ENCODE measurements at places on chromosomes 5 and 9.

DNA sequence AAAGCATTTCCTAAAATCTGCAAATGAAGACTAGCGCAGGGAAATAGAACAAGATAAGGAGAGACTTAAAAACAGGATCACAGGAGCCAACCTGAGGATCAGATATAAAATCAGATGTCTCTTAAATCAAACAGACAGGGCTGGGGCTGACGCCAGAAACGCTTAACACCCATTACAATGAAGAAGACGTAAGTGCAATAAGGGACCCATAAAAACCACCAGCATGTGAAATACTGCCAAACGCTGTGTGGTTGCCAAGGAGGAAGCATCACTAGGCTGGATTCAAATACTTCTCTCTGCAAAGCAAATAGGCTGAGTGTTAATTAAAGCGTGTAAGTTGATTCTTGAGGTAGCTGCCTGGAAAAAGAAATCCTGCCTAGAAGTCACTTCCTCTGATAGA is 74.4 kb upstream of the ATP10B start:
- no peak for DNase-seq

DNA sequence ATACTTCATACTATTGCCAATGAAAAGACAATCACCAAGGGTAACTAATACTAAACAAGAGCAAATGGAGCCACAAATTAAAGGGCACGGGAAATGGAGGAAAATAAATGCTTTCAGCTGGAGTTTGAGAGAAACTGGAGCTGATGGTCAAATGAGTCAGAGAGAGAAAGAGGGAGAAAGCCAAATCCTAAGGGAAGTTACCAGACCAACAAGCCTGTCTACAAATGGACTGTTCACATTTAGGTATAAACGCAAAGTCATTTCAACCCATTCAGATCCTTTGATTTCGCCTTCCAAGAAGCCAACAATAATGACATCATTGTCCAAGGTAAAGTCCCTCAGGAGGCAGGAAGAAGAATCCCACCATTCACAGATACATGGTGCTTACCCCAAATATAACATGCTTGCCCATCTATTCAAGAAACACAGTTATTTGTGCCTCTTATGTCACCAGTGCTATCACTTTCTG is 351.8 kb downstream of the RAB3C start:
- DNase-seq, result no peak

DNA sequence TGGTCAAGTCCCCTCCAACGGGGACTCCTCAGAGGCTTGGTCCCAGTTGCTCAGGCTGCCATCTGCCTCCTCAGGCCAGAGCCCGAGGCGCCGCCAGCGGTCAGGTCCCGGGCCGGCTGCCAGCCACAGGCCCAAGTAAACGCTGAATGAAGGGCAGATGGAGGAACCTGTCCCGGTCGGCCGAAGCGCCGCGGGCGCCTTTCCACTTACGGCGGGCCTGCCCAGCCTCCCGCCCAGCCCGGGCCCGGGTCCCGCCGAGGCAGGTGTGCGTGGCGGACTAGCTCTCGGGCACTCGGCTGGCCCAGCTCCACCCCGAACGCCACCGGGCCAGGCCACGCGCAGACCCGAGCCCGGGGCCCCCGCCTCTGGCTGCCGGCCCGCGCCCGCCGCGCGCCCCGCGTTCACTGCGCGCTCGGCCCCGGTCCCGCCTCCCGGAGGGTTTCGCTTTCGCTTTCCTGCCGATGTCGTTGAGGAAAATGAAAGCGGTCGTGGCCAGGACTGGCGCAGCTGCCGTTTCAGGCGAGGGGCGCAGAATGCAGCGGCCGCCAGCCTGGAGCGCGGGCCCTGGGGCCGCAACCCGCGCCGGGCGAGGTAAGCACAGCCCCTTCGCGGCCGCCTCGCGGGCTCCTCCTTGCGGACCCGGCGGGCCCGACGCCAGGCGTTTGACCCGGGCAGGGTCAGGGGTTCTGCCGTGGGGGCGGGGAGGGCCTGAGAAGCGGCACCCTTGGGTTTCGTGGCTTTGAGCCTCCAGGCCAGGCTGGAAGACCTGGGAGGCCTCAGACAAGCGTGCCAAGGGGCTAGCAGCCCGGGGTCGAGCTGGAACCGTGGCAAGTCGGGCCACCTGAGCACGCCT is 41.2 kb downstream of the SLC22A5 start:
- DNase-seq, result peak; percentile 87

DNA sequence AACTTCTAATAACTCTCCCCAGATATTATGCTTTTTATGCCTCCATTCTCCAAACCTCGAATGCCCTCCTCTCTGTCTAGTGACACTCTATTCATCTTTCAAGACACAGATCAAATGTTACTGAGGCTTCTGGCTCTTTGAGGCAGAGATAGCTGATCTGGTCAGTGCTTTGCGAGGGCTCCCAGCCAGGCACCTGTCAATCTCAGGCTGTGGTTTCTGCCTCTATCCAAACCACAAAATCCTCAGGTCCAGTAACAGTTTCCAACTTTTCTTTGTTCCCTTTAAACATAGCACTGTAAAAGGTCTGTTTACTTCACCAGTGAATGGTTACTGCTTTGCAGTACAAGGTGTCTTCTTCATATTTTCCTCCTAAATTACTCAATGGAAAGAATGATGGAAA is 11.5 kb upstream of the STK32A start:
- DNase-seq, result no peak

GRCh38 chr9:19946441-19947109 is 157.7 kb upstream of the SLC24A2 start:
- DNase-seq, result peak; percentile 23

DNA sequence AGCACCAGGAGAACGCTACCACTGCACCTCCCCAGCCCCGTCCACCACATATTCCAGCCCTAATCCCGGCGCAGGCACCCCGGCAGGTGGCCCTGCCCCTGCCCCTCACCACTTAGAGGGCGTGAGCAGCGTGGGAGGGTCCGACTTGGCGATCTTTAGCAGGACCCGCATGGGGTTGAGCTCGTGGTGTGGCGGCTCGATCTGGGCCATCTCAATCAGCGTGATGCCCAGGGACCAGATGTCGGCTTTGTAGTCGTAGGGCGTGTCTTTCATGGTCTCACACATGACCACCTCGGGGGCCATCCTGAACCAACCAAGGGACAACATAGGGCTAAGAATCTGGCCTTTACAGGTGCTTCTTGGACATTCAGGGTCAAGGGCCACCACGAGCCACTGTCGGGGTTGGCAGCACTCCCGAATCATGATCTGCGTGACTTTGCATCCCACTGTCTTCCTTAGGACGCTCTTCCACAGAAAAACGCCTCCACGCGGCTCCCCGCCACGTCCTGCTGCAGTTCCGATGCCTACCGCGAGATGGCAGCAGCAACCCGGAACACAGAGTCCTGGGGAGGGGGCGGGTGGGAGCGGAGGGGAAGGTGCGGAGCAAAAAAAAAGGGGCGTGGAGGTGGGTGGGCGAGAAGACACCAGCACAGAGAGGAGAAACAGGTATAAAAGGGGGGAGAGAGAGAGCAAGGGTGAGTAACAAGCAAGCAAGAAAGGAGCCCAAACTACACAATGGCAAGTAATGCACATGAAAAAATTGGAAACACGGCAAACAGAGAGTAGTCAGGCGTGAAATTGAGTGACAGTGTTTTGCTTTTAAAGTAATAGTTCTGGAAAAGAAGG is 81.3 kb downstream of the STK10 start:
- DNase-seq, result peak; percentile 49

- no peak for DNase-seq
Measured at GRCh38 chr5:140342896-140343295, 3.5 kb downstream of the HBEGF start.

DNA sequence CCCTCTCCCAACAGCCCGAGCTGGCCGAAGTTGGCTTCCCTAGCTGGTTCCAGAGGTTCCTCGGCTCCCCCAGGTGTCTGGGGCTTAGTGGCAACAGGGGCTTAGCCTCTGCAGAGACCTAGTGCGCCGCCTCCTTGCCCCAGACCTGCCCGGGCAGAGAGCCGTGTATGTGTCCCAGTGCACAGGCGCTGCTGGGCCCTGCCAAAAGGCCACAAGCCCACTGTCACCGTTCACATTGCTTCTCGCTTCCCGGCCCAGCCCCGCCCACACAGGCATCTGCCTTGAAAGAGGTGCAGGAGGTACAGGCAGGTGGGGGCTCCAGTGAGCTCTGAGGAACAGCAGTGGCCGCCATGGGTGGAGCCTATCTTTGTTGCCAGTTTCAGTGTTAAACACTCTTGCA is 2.5 kb upstream of the CACFD1 start:
- DNase-seq, result no peak

DNA sequence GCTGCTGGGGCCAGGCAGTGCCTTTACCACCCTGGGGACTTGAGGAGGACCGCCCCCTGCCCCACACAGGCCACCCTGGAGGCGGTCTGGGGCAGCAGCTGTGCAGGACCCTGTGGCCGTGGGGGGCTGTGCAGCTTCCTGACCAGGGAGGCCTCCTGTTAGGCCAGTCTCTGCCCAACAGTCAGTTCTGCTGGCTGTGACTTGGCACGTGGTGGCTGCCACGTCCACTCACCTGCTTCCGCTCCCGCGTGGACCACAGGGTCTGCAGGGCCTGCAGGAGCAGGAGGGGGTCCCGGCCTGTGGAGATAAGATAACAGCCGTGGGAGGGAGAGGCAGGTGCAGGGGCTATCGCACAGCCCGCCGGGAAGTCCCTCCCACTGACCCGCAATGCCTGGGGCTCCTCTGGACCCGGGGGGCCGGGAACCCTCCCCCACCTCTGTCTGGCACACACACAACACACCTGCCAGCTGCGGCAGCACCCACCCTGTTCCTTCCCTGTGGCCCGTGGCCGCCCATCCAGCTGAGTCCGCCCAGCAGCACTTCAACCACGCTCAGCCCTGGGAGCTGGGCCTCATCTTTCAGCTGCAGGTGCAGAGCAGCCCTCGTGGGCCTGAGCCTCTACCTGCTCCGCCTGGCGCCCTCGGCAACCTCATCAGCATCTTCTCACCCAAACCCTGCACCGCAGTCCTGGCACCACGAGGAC is 39.7 kb downstream of the EXD3 start:
- DNase-seq, result no peak

GRCh38 chr5:127988146-127988760 is 95.3 kb upstream of the SLC12A2 start:
- peak; percentile 89 for DNase-seq

DNA sequence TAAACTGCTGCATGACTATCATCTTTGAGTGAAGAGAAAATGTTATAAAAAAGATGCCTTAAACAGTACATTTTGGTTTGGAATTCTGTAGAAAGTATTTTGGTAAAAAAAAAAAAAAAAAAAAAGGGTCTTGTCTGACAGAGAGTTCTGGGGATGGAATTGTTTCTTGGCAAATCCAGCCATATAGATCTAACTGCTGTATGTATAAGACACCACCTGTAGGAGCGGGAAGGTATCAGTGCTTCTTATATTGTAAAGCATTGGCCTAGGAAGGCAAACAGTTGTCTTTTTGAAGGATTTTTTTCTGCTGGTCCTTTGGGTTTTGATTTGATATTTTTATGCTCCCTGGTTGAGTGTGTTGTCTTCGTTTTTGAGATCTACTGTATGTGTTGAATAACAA is 2.8 kb downstream of the PURA start:
- no peak for DNase-seq

DNA sequence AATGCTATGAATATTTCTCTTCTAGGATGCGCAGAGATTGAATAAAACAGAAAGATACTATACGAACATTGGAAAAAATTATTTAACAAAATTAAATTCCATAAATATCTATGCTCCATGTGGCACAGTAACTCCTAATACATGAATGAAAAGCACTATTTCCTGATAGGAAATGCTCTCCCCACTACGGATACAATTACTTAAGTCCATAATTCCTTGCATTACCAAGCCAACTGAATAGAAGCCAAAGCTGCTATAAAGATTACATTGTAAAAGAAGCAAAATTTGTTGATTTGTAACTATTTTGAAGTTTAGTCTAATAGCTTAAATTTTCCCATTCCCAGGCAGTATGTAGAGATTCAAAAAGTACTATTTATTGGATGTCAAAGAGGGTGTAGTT is 61.8 kb upstream of the SNX2 start:
- no peak for DNase-seq

- DNase-seq, result no peak
Measured at GRCh38 chr9:14057368-14058324, 256.3 kb downstream of the NFIB start.

DNA sequence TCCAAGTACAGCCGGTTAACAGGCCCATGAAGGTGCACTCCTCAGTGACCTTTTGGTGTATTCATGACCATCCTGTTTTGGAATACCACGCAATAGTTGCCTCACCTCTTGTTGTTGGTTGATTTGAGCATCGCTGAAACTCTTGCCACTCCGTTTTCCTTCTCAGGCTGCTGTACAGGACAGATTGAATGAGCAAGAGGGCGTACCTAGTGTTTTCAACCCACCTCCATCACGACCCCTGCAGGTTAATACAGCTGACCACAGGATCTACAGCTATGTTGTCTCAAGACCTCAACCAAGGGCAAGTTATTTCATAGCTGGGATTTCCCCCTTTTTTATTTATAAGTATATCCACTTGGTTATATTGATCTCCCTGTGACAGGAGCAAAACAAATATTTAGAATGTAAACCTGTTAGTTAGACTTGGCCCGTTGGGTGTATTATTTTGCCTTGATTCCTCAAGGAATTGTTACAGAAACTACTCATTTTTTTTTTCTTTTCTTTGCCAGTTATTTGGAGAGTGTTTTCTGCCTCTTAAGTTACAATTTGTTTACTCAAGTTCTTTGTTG is 38.1 kb downstream of the FAF2 start:
- no peak for DNase-seq

DNA sequence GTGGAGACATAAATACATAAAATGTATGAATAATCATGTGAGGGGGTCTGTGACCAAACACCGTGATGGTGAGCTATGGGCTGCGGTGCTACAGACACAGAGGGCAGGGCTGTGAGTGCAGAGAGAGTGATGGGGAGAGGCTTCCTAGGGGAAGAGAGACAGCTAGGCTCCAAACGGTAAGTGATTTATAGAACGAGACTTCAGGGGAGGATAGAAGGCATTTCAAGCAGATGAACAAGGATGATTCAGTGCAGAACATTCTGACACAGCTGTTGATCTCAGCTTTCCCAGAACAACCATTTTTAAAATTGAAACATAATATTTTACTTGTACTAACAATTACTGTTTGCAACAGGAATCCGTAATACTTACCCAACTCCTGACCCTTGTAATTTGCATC is 100.7 kb downstream of the GAS1 start:
- no peak for DNase-seq

DNA sequence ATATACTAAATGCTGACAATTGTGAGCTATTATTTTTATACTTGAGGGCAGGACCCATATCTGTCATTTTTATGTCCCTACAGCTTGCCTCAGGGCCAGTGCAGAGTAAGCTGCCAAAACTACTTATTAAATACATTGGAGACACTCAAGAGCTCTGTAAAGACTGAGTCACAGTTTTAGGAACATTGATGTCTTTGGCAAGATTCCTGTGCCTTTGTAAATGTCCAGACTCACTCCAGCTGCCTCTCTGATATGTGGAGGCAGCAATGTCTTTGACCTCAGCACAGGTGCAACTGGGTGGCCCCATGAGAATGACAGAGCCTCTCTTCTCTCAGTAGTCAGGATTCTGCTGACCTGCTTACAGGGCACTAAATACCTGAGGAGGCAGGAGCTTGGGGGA is 363.2 kb downstream of the OSTF1 start:
- no peak for DNase-seq

GRCh38 chr5:77266291-77266690 is 55.8 kb downstream of the PDE8B start:
- DNase-seq, result peak; percentile 26

GRCh38 chr9:133727277-133727875 is 10.8 kb downstream of the SARDH start:
- DNase-seq, result no peak

- no peak for DNase-seq
Measured at GRCh38 chr5:92637960-92638359, 943.1 kb downstream of the NR2F1-AS1 start.

Data from mesenchymal stem cell (in vitro differentiated cells and primary cell).